ENCODE measurements at places on chromosomes 5 and 9. TPM values are rescaled to one million over a fixed set of nuclear protein-coding genes. Genes with fewer than 3 reads are reported as not detected.

DNA sequence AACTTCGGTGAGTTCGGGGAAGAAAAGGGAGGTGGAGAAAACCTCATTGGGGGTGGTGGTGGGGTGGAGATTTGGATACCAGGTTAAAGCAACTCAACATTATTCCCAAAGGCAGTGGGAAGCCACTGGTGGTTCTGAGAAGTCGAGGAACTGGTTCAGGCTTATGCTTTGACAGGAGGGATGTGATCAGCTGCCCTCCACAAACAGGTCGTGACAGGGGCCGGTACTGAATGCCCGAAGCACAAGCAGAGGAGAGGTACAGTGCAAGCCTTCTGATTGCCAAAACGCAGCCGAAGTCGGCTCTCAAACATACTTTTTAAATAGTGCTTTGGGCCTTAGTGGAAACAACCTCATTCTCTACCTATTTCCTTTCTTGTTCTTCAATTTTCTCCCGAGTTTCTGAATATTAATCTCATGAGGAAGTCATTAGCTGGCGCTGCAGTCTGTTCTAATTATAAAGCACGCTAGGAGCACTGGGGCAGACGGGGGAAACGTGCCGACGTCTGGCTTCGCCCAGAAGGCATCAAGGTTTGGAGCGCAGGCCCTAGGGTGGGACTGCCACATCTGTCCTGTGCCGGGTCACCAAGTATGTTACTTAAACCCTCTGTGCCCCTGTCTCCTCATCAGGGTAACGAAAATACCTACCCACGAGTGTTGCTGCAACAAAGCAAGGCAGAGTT, 27.3 kb downstream of the SHB start:
- DNase-seq, result no peak

- no peak for DNase-seq
These were observed 1.6 kb downstream of the TSLP start for GRCh38 chr5:111072949-111073682.

DNA sequence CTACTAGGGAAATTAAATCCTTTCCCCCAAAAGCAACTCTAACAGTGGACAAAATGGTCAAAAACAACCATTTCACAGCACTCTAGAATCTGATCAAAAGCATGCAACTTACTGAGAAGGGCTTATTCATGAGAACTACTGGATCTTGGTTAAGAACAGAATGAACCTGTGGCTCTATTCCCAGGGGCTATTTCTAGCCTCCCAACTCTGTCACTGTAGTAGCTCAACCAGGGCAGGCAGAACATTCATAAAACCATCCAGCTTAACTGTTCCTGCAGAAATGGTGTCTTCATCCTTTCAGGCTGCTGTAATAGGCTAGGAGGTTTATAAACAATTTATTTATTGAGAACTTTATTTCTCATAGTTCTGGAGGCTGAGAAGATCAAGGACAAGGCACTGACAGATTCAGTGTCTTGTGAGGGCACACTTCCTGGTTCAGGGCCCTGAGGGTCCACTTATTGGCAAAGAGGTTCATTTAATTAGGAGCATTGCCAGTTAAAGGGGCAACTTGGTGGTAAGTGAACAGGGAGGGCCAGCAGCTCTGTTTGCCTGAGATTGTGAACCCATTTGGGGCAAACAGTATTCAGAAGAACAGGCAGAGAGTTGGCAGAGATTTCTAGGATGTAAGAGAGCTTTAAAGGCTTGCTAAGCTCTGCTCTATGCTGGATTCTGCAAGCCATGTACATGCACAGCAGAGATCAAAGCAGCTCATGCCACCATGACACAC, 238.5 kb upstream of the FBXL7 start:
- DNase-seq, result no peak

DNA sequence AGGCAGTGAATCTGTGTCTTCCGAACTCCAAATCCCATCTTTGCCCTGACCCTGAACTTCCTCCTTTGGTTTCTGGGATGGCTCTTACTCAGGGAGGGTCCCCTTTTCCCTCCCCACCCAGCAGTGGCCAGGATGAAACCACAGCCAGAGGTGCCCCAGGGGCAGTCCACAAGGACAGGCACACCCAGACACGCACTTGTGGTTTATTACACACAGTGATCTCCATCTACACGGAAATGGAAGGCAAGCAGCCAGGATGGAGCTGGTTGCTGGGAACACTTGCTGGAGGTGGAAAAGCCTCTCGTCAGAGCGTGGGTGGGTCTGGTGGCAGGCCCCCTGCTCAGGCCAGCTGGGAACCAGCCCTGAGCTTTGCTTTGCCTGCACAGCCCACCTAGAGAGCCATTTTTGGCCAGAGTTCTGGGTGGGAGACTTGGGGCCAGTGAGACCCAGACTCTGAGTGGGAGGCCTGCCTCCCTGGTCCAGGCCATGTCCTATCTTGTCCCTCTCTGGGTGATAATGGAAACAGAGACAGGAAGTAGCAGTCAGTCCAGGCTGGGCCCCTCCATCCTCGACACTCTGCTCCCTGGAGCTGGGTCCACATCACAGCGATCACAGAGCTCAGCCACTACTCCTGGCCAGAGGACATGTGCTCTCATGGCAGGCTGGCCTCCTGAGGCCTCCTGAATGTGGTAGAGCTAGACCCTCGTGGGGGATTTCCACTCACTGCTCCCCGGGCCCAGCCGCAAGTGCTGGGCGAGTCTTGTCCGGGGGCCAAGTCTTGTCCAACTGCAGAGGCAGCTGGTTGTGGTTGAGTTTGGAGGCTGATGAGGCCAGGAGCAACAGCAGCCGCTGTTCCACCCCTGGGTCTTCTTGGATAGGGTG, 5.1 kb upstream of the PHYKPL start:
- DNase-seq, result no peak

SPATA31A3 gene
- not detected for total RNA-seq

WDR31 gene
- 0.17 TPM for total RNA-seq
